T-helper 1 cell (primary cell): ENCODE measurements at places on chromosomes 3 and 15.

DNA sequence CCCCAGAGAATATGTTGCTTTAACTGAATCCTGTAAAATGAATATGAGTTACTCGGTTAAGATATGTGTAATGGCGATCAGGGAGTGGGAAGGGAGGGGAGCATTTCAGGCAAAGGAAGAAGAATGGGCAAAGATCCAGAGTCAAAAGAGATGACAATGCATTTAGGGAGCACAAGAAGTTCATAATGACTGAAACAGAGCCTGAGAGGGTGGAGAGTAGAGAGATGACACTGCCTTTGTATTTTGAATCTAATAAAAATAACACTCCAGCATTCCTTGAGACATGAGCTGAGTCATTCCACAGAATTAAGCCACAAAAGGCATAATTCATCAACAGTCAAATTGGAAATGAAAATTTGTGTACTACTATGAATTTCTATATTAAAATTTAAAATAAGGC lies 105.3 kb upstream of the PEX5L start:
- DNase-seq = no peak

DNA sequence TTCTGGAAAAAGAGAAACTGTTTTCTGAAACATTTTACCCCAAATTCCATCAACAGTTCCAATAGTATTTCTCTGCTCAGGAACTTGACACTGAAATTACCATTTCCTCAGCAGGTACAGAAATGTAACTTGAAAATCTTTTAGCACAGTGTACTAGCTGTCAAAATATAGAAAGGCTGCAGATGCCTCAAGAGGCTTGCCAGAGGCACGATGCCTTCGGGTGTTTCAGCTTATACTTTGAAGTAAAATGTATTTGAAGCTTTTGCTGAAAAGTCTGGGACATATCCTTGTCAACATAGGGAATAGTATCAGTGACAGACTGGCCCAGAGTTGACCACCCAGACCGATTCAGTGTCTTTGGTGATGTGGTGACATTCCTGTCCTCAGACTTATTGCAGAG lies 154.4 kb upstream of the CHRM5 start:
- no peak for DNase-seq

GRCh38 chr3:9803494-9803893 lies 6.6 kb upstream of the TTLL3 start:
- DNase-seq = no peak

DNA sequence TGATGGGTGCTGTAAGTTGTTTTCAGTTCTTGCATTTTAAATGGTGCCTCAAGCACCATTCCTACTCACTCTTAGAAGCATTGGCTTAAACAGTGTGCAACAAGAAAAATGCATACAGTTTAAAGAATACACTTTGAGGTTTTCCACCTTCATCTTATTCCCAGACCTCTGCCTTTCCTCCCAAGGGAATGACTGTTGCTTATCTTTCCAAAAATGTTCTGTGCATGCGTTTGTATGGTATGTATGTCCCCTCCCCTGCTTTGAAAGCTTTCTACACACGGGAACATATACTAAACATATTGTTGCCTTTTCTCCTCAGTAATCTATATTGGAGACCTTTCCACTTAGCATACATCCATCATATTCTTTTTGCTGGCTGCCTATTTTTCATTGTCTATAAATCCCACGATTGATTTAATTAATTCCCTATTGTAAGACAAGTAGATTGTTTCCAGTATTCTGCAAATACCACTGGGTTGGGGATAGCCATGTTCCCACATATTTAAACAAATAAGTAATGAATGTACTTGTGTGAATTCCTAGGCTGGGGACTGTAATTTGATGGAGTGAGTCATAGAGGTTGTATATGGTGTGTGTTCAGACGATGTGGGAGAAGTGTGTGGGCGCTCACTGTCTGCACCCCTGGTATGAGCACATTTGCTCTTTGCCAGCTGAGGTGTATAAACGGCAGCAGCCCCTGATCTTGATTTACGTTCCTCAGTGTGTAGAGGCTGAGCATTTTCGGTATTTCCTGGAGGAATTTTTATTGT lies 5.8 kb downstream of the TRAK1 start:
- DNase-seq = no peak

GRCh38 chr3:146640955-146641867 lies 36.1 kb upstream of the PLSCR5 start:
- no peak for DNase-seq
